ENCODE measurements at places on chromosomes 2 and 18.

- DNase-seq: no peak
Measured at GRCh38 chr18:45361125-45361851, 254.0 kb upstream of the SLC14A2 start.

- DNase-seq: no peak
Measured at GRCh38 chr18:3391704-3392466, 58.1 kb upstream of the TGIF1 start.

DNA sequence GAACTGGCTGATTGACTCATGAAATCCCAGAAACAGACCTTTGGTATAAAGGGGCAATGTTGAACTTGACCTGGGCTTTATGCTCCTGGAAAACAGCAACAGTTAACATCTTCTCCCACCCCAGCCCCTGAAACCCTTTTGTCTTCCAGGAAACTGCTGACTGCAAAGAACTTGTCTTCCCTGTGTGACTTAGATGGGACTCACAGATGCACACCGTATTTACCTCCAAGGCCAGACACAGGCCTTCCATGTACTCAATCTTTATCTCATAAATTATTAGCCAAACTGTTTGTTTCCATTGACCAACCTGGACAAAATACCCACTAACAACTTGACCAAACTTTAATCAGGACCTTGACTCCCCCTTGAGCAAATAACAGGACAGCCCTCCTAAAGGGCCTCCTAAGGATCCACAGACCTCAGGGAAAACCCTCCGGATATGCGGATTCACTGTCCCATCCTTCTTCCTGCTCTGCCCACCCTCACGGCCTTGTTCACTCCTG, 36.3 kb downstream of the PIEZO2 start:
- no peak for DNase-seq

GRCh38 chr18:50578030-50578429, 18.1 kb downstream of the MAPK4 start:
- no peak for DNase-seq

DNA sequence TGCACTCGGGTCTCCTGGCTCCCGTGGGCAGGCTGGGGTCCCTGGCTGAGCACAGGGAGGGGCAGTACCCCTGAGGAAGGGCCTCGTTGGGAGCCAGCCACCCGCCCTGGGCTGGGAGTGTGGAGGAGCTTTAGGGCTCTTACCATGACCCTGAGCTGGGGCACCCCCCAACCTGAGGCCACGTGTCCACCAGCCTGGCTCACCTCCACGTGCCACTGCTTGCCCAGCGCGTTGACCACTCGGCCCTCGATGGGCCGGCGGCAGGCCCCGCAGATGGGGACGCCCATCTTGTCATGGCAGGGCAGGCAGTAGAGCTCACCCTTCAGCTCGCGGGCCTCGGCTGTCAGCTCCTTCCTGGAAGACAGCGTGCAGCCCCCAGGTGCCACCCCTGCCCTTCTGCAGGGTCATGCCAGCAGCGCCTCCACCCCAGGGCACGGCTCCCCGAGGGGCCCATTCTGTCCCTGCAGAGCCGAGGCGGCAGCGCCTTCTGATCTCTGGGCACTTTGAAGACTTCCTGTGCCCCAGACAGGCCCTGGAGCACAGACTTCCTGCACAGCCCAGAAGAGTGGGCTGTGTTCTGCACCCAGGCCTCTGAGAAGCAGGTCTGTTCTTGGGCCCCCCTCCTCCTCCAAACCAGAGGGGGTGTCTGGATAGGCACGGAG, 4.0 kb upstream of the GPR17 start:
- no peak for DNase-seq

GRCh38 chr2:227383686-227384085, 4.1 kb downstream of the SCYGR1 start:
- no peak for DNase-seq

- DNase-seq: no peak
Measured at GRCh38 chr18:22115573-22115972, 53.8 kb upstream of the GATA6 start.

GRCh38 chr2:232352511-232353091, 25.9 kb upstream of the ALPP start:
- DNase-seq: no peak

DNA sequence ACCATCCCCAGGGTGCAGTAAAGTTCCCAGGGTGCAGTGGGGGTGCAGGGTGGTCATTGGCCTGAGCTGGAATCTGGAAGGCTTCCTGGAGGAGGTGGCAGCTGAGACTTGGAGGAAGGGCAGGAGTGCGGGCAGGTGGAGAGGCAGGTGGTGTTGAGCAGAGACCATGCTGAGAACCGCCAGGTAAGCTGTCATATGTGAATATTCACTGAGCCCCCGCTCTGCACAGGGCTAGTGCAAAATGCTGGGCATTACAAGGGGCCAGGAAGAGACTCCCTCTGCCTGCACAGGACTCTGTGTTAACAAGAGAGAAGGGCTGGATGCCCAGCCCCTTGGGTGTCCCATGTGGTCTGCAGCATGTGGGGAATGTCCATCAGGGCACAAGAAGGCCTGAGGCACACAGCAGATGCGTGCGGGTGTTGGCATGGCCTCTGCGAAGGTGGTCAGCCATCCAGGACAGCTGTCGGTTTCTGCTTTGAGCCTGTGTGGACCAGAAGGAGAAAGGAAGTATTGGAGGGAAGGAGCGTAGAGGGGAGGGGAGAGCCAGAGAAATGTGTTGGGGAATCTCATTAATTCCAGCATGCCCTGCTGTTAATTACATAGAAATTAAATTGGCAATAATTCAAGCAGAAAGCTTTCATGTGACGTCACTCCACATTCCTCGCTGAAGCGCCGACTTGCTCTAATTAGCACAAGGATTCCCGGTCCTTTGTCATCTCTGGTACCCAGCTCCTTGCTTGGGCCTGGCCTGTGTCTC, 62.8 kb upstream of the OTOS start:
- DNase-seq: no peak

DNA sequence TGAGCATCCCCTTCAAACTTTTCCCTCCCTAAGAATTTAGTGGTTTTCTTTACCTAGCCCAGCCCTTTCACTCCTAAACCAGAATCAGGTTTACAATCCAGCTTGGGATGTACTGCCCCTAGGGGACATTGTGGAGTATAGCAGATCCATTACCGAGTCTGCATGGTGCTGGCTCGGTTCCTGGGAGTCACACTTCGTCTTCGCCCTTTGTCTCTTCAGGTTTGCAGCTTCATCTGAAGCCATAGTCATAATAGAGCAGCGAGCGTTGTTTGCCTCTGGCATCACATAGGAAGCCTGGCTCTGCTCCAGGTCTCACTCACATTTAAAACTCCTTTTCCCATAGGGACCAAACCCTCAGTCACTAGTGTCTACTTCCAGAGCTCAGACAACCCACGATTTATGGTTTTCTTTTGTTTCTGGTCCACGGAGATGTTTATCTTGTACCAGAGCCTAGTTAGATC, 16.8 kb upstream of the LYPD6 start:
- no peak for DNase-seq

GRCh38 chr18:79394534-79395307, 1.0 kb upstream of the NFATC1 start:
- DNase-seq: peak; percentile 24

GRCh38 chr18:23779696-23780303, 90.5 kb downstream of the LAMA3 start:
- no peak for DNase-seq

GRCh38 chr2:102837626-102838198, 75.9 kb downstream of the TMEM182 start:
- peak; percentile 65 for DNase-seq

DNA sequence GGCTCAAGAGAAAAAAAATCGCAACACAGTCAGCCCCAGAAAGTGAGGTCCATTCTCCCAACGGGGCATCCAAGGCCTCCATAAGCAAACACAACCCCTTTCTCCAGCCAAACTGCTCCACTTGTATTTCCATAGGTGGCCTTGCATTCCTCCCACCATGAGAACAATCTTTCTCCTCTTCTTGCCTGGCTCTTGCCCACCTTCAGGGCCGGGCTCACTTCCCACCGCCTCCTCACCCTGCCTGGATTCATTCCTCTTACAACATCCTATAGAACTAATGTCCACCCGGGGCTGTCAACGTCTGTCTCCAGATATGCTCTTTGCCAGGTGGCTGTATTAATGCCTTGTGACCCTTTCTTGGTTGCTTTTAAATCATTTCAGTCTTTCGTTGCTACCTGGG, 124.5 kb downstream of the SMAD7 start:
- peak; percentile 14 for DNase-seq

- peak; percentile 30 for DNase-seq
Measured at GRCh38 chr18:830315-830901, 18.4 kb upstream of the YES1 start.

DNA sequence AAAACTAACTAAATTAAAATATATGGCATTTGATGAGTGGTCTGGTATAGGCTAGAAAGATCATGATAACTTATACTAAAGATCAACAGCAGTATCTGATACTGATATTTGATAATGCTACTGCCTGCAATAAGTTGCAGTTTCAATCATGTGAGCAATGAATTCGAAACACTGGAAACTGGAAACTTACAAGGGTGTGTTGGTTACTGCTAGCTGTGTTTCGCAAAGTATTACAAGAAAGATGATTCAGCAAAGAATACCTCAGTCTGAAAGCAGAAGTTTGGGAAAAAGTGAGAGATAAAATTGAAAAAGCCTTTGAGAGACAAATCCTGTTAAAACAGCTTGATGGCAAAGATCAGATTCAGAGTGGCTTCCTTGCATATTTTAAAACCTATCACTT, 294.5 kb downstream of the CCDC178 start:
- DNase-seq: no peak

DNA sequence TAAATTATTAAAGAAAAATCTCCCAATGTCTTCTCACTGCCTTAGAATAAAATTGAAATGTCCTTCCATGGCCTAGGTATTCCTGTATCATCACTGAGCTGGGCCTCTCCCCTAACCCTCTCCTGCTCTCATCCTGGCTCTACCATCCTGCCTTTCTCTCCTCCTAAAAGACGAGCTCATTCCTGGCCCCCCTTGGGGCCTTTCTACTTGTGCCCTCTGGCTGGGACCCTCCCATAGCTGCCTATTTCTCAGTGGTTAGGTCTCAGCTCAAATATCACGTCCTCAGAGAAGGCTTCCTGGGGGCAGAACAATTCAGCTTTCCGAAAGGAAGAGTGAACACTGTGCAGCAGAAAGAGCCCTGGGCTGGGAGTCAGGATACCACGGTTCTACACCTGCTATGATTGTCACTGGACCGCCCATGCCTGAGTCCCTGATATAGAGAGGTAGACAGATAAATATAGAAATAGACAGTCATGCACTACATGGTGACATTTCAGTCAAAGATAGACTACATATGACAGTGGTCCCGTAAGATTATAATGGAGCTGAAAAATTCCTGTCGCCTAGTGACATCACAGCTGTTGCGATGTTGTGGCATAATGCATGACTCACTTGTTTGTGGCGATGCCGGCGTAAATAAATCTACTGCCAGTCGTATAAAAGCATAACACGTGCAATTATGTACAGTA, 9.4 kb downstream of the DNPEP start:
- DNase-seq: no peak
